ENCODE measurements at places on chromosomes 3 and 15. TPM values are rescaled to one million over a fixed set of nuclear protein-coding genes. Genes with fewer than 3 reads are reported as not detected.

The ATP2C1 gene
- total RNA-seq = 29.3 TPM

The MRPS25 gene
- total RNA-seq = 25.8 TPM

DNA sequence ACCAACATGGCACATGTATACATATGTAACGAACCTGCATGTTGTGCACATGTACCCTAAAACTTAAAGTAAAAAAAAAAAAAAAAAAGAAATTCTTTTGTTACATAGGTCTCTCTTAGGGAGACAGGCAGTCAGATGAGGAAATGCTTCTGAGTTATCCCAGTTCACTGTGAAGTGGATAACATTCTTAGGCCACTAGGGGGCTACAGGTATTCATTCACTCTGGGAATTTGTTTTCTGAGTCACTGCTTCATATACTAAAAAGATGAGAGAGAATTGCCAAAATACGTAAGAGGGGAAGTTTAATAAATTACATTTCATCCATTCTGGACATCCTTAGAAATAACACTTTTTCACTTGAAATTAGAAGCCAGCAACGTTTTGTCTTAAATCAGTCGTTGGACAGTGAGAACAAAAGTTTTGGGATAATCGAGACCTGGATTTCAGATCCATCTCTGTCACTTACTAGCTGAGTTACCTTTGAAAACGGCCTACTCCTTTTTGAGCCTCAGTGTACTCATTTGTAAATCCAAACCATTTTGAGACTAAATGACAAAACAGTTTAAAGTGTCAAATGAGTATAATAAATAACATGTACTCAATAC is 738.4 kb upstream of the ALCAM start:
- DNase-seq = peak; percentile 70

The KNL1 gene
- 17.7 TPM for total RNA-seq

DNA sequence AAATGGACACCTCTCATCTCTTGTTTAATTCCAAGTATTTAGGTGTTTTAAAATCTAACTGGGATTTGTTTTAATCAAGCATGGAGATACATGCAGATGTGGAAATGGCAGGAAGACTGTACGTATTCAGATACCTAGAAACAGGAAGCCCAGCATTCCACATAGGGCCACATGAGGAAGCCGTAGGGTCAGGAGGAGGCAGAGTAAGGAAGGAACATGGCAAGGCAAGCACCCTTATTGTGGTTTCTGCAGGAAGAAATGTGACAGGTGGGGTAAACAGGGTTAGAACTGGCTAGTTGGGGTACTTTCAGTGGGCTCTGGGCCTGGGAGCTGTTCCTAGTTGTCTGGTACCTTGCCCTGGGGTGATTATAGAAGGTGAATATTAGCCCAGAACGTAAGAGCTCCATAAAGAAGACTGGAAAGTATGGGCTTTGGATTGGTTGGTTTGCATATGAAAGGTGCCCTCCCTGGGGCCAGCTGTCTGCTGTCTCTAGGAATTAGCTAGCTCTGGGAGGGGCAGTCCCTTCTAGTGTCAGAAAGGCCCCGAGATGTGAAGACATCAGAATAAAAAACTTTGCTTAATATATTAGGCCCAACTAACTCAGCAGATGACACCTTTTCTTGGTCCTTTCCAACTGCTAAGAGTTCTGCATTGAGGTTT is 107.7 kb upstream of the CADPS start:
- no peak for DNase-seq

Data from HT-29 (cell line).